Stimulated activated CD8-positive, alpha-beta memory T cell treated with anti-CD3 and anti-CD28 coated beads, Interleukin-4, amount 100 ng/mL, for 1 hour (primary cell): ENCODE measurements at places on chromosomes 16 and 17.

- no peak for DNase-seq
Measured at GRCh38 chr17:1783271-1783670, 21.4 kb downstream of the SERPINF1 start.

DNA sequence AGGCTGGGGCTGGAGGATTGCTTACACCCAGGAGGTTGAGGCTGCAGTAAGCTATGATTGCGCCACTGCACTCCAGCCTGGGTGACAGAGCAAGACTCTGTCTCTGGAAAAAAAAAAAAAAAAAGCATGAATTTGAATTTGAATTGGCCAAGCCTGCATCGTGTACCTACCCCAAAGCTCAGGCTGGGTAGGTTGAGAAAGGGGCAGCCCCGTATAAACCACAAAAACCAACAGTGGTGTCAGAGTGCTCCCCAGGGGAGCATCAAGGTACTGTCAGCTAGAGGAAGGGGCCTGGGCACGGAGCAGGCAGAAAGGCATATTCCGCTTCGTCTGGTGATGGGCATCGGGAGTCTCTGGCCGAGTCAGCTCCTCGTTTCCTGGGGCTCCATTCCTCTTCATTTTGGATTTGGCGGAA lies 40.9 kb downstream of the RAP1GAP2 start:
- DNase-seq = no peak

DNA sequence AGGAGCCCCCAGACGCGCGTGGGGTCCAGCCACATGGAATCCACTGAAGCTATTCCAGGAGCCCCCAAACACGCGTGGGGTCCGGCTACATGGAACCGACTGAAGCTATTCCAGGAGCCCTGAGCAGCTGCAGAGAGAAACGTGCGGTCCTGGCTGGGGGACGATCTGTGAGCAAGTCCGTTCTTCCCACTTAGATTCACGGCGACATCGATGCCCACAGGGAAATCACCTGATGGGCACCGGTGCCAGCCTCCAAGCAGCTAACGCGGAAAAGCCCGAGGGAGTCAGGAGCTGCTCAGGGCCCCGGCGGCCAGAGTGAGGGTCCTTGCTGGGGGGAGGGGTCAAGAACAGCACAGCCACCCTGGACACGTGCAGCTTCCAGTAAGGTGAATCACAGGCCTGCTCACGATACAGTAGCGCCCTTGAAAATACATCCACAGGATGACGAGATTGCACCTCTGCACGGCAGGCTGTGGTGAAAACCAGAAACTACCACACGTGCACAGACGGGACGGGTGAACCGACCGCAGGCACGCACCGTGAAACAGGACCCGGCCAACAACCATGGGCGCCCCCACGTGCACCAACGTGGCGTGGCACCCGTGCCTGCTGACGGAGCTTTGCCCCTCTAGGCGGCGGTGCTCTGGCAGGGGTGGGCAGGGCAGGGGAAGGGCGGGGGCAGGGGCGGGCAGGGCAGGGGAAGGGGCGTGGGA lies 77.7 kb upstream of the GNG13 start:
- DNase-seq = no peak

DNA sequence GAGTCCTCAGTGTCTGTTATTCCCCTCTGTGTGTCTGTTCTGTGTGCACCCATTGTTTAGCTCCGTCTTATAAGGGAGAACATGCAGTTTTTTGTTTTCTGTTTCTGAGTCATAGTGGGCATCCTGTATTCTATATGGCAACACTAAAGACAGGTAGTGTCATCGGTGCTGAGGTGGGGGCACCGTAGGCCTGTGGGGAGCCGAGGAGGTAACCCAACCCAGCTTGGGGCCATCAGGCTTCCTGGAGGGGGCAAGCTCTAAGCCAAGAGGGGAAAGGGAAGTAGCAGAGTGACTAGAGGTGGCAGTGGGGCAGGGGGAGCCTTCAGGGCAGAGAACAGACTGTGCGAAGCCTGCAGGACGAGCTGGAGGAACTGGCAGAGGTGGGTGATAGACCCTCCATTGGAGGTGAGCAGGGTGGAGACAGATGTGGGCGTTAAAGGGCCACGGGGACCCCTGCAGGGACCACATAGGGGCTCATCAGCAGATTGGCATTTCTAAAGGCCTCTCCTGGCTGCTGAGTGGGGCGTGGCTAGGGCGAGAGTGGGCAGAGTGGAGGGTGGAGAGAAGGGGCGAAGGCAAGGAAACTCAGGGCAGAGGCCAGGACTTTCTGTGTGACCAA lies 36.5 kb downstream of the CPNE2 start:
- DNase-seq = no peak

DNA sequence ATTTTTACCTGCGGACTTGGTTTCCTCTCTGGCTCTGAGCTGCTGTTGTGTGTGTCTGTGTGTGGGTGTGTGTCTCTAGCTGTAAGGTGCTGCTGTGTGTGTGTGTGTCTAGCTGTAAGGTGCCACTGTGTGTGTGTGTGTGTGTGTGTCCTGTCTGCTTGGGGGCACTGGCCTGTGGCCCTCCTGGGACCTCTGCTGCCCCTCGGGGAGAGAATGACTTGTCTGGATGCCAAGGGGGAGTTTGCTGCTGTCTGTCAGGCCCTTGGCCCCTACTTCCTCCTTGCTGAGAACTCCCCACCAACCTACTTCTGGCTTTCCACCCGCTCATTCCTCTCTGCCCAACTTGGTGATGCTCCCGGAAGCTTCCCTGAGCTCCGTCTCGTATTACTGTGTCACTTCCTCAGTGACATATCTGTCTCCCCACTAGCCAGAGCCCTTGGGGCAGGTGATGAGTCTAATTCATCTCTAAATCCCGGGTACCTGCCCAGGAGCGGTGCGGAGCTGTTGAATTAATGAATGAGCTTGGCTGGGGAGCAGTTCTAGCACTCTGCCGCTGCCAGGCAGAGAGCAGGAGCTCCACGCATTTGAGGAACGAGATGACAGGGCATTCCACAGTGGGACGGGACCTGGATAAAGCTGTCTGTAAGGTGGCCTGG lies 3.5 kb upstream of the LASP1NB start:
- DNase-seq = no peak

- no peak for DNase-seq
Measured at GRCh38 chr16:142405-142967, 4.0 kb upstream of the NPRL3 start.

GRCh38 chr17:54494721-54495715 lies 405.6 kb upstream of the TOM1L1 start:
- DNase-seq = no peak

DNA sequence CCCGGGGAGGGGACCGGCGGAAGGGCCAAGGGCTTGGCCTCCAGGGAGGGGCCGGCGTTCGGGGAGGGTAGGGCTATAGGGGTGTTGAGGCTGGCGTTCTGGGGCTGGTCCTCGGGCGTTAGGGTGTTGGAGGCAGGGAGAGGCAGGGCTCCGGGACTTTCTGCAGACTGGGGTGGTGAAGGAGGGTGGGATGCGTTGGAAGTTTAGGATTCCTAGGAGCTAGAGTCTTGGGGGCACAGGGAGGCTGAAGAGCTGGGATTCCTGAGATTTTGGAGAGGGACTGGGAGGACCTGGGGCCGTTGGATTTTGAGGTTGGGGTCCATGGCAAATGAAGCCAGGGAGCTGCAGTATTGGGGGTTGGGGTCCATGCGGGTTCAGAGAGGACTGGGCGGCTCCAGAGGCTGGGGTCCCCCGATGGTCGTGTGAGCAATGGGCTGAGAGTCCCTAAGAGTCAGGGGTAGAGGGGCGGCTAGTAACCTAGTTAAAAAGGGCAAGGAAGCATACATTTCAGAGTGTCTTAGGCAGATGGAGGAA lies 740 bp downstream of the NFATC2IP start:
- no peak for DNase-seq
